NCI-H526 treated with DMSO at 0.1 percent for 48 hours (cell line): ENCODE measurements at places on chromosomes 2 and 18.

DNA sequence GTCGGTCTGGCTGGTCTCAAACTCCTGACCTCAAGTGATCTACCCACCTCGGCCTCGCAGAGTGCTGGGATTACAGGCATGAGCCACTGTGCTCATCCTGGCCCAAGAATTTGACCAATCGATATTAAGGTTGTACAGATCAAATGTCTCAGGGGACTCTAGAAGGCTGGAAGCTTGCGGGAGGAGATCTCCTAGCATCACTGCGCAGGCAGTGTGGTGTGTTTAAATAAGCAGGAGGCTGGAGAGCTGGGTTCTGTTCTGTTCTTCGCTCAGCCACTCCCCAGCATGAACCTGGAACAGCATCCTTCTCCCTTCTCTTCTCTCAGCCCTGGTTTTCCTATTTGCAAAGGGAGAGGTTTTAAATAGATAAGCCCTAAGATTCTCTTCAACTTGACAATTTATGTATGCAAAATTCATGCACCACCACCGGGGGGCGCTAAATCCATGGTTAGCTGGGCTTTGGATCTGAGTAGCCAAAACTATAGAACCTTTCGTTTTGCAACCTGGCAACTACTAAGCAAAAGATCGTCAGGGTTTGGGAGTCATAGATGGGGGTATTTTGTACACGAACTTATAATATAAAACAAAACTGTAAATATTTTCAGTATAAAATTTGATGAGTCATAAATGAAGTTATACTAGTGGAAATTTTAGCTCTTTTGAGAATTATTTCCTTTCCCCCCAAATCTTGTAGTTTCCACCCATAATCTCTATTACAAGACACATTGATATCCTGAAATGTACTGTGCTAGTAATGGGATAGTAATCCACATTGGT lies 60.6 kb downstream of the SLC16A14 start:
- DNase-seq, result peak; percentile 13

DNA sequence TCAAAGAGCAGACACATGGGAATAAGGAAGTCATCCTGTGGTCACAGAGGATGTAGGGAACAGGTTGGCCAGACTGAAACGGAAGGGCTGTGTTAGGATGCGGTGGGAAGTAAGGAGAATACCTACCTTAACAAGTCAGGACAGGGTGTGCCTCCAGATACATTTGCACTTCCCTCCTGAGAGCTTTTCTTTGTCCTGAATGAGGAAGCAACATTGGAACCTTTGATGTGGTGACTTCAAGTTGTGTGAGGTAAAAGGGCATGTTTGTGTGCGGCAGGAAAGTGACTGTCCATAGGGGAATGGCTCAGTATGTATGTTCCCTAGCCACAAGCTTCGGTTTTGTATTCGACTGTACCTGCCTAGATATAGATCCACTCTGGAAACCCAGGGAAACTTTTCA lies 24.9 kb upstream of the LRRTM1 start:
- DNase-seq, result no peak

DNA sequence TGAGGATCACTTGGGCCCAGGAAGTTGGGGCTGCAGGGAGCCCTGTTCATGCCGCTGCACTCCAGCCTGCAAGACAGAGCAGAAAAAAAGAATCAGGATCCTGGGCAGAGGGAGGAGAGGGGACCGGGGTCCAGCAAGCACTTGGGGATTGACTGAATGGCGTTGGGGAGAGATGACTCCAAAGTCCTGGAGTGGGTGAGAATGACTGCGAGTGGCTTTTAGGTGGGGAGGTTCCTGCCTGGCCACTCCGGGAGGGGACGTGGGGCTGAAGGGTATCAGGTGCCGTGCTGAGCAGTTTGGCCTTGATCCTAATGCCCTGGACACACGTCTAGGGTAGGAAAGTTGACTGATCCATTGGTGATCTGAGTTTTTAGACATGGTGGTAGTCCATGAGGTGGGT lies 3.5 kb upstream of the NFATC1 start:
- no peak for DNase-seq

- DNase-seq, result no peak
Measured at GRCh38 chr2:26170795-26171194, 2.1 kb upstream of the GAREM2 start.

DNA sequence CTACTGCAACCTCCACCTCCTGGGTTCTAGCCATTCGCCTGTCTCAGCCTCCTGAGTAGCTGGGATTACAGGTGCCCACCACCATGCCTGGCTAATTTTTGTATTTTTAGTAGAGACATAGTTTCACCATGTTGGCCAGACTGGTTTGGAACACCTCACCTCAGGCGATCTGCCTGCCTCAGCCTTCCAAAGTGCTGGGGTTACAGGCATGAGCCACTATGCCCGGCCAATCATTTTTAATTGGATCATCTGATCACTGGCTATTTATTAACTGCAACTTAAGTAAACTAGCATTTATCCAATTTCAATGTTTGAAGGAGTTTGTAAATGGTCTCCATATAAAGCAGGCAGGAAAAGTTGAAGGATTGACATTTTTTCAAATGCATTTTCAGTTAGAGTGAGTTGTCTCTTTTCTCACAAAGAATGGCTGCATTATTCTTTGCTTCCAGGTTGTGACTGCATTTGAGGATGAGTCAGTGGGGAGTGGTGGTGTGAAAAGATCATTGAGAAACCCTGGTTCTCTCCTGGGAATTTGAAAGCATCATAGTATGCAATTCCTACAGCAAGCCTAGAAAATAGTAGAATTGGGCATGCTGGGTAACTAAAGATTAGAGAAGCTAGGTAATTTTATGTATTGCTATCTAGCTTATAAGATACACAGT lies 431.1 kb upstream of the ZEB2 start:
- DNase-seq, result no peak

- DNase-seq, result no peak
Measured at GRCh38 chr2:25204190-25204838, 35.9 kb upstream of the POMC start.

DNA sequence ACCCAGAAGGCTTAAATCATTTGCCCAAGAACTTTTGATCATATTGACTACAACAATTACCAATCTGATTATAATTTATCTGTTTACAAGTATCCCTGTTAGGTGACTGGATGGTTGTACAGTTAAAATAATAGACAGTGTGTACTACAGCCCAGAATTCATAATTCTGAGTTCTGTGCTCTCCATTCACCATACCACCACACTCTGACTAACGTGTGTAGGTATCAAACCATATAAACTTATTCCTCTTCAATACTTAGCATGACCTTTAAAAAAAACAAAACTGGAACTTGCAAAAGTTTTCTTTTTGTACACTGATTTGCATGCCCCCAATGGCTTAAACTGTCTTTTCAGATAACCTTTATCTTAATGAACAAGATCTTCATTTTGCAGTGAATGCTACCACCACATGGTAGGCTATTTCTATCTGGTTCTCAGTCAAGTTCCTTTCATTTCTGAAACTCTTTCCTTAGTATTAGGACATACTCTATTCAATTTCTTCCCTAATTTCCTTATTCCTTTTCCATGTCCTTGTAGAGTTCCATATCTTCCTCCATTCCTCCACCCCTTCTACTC lies 50.9 kb downstream of the SOS1 start:
- no peak for DNase-seq

- no peak for DNase-seq
Measured at GRCh38 chr2:232941912-232942594, 71.0 kb downstream of the NGEF start.

- no peak for DNase-seq
Measured at GRCh38 chr18:50638884-50639420, 79.1 kb downstream of the MAPK4 start.

GRCh38 chr18:46856973-46857372 lies 60.3 kb downstream of the PIAS2 start:
- no peak for DNase-seq

DNA sequence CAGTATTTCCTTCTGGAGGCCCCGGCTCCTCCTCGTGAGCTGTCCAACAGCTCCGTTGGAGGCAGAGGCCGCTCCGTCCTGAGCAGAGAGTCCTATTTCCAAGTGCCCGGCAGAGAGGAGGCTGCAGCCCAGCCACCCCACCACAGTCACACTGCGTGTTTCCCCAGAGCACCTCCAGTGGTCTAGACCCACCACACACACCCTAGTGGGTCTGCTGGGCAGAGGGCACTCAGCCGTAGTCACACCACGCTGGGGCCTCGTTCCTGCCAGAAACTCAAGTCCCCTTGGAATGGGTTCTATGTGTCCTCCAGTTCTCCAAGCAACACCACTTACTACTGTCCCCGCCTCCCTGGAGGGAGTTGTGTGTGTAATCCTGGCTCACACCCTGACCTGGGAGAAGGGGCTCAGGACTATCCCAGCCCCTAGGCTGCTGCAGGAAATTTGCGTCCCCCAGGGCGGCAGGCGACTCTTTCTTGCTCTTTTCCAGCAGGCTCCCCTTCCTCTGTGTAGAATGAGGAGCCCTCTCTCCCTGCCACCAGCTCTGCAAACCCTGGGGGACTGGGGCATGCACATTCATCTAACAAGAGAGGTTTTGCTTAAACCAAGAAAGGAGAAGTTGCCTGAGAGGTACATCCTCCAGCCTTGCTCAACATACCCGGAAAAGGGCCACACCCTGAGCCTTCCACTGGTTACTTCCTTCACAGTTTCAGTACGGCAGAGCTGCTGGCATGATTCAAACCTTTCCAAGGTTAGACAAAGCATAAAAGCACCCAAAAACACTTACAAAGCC lies 114.1 kb downstream of the NDUFA10 start:
- DNase-seq, result no peak

DNA sequence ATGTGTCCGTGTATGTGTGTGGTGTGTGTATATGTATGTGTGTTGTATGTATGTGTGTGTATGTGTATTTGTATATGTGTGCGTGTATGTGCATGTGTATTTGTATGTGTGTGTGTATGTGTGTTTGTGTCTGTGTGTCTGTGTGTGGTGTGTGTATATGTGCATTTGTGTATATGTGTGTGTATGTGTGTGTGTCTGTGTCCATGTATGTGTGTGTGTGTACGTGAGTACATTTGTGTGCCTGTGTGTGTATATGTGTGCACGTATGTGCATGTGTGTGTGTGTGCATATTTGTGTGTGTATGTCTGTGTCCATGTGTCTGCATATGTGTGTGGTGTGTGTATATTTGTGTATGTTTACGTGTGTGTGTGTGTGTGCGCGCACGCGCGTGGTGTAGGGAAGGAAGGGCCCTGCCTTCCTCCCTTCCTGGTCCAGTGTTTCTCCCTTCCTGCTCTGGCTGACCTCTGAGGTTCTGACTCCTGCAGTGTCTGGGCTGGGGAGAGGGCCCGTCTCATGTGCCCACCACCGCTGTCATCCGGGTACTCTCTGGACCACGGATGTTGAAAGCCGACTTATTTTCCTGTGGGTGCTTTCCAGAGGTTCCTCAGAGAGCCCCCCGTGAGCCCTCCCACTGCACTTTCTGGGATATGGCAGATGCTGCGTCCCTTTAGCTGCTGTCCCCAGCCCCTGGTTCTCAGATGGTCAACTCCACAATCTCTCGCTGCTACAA lies 209.5 kb downstream of the DYSF start:
- DNase-seq, result no peak

DNA sequence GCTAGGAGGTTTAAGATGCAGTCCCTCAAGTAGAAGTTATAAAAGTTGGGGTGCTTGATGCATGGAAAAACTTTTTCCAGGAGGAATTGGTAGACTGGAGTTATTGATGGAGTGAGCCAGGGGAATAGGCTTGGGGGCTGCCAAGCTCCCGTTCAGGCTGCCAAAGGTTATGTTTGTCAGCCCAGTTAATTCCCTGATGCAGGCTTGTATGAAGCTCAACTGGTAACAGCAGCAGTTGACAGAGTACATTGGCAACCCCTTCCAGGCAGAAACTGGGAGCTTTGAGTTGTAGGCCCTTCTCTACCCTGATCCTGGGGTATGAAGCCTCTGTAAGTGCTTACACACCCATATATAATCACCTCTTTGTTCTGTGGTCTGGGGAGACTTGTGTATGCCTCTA lies 16.2 kb downstream of the CCDC150 start:
- no peak for DNase-seq

DNA sequence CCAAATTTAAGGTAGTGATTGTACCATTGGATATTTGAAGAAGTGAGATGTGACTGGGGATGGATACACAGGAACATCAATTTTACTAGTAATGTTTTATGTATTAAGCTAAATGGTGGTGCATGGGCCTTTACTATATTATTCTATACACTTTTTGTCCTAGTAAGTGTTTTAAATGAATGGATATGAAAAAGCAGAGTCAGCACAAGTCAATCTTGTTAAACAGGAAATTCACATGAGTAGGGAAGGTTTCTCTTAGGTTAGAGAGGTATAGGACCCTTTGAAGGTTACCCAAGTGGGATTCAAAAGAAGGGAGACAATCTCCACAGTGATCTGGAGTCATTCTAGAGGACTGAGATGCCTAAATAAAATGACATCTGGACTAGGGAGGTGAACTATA lies 71.8 kb upstream of the NCKAP5 start:
- DNase-seq, result no peak

GRCh38 chr2:182822733-182823132 lies 43.7 kb downstream of the FRZB start:
- DNase-seq, result no peak

- DNase-seq, result no peak
Measured at GRCh38 chr18:59514203-59514602, 155.1 kb upstream of the LMAN1 start.

- no peak for DNase-seq
Measured at GRCh38 chr2:6314218-6314960, 551.3 kb downstream of the CMPK2 start.

GRCh38 chr2:130371723-130372054 lies 15.8 kb downstream of the PTPN18 start:
- no peak for DNase-seq

GRCh38 chr2:20369366-20369765 lies 18.7 kb upstream of the PUM2 start:
- DNase-seq, result no peak

GRCh38 chr2:155839991-155840390 lies 492.5 kb downstream of the NR4A2 start:
- DNase-seq, result no peak

GRCh38 chr18:11256251-11256650 lies 106.9 kb upstream of the PIEZO2 start:
- no peak for DNase-seq

DNA sequence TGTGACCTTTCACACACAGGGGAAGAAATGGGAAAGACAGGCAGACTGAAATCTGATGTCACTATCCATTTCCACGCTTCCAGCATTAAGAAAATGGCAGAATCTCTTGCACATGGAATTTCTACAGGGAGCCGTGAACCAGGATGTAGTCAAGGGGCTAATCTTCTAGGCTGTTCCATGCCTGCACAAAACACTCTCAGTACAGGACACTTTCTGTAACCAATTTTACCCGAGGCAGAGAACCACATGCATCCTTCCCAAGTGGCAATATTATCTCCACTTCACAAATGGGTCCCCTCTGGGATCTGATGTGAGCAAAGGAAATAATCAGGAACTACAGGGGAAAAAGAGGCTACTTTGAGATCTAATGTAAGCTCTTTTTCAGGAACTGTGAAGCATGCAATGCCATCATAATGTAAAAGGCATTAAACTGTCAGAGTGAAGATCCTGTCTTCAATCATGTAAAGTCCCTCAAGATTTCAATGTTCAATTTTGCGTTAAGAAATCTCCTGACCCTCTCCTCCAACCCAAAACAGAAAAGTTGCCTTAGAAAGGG lies 236.9 kb downstream of the RBM43 start:
- no peak for DNase-seq

GRCh38 chr2:224151161-224151560 lies 112.1 kb upstream of the SERPINE2 start:
- DNase-seq, result no peak

GRCh38 chr2:142841788-142842187 lies 35.7 kb upstream of the KYNU start:
- no peak for DNase-seq
